MM.1S (cell line): ENCODE measurements at places on chromosomes 4 and X.
A peak's percentile ranks its signal among the peaks of the same experiment; 100 is the strongest.

- no peak for DNase-seq
Observed at GRCh38 chr4:37973441-37973840, 13.2 kb downstream of the PTTG2 start.

DNA sequence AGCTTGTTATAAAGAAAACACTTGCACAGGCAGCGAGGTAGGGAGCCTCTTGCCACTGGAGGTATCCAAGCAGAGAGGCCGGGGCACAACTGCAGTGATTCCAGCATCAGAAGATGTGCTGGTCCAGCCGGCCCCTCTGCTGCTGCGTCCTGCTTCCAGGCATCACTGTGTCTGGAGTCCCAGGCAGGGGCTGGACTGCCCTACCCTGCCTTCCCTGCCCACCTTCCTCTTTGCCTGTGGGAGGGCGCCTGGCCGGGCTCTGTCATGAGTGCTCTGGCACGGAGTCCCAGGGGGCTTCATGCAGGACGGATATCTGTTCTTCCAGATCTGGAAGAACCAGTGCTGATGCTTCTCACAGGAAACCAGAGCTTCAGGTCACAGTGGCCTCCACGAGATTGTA is 187.6 kb upstream of the PSAPL1 start:
- DNase-seq, result no peak

DNA sequence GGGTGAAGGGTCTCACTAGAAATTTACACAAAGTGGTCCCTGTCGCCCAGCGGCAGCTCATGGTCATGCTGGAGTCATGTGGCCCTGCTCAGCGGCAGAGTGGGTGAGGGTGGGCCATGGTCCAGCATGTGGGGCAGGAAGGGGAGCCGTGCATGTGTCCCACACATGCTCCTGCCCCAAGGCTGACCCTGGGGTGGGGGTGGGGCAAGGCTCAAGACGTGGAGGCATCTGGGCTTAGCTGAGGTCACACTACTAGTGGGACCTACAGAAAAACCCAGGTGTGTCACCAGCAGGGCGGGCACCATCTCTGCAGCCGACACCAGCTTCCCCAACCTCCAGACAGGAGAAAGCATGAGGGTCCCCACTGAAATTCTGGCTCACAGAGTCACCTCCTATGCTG is 42.4 kb downstream of the EVC start:
- DNase-seq, result no peak

DNA sequence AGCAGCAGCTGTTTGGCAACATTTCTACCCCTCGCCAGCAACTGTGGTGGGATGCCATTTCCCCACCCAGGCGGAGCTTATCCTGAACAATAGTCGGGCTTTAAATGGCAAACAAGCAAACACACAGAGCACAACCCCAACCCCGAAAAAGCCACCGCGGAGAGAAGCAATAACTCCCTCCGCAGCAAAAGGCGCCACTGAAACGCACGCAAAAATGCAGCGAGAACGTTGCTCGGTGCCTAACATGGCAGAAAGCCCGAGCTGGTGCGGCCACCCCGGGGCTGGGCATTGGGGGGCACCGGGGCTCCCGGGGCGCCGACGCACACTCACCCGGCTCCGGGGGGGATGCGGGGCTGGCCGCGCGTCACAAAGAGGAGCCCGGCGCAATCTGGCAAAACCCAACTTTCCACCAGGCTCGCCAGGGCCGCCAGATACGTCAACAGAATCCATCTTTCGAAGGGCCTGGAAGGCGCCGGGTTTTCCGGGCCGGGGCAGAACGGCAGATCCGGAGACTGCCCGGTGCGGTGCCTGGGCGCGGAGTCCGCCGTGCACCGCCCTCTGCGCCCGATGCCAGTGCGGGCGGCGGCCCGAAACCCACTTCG is 818 bp downstream of the RAI2 start:
- DNase-seq, result no peak

- DNase-seq, result no peak
Observed at GRCh38 chr4:26741491-26741871, 119.2 kb upstream of the STIM2 start.

DNA sequence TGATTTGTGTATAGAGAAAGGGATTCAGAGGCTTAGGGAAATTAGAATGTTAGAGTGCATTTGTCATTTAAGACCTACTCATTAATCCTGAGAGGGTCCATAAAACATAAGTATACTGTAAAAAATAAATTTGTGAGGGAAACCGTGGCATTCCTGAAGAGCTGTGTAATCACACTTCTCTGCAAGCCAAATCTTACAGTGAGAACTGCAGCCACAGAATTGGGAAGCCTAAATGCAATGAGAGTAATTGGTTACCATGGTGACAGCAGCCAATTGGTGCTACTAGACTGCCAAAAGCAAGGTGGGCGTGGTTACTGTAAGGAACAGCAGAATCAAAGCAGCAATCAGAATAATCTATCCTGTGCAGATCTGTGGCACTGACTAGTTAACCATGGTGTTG is 345.2 kb upstream of the GRID2 start:
- DNase-seq, result no peak

DNA sequence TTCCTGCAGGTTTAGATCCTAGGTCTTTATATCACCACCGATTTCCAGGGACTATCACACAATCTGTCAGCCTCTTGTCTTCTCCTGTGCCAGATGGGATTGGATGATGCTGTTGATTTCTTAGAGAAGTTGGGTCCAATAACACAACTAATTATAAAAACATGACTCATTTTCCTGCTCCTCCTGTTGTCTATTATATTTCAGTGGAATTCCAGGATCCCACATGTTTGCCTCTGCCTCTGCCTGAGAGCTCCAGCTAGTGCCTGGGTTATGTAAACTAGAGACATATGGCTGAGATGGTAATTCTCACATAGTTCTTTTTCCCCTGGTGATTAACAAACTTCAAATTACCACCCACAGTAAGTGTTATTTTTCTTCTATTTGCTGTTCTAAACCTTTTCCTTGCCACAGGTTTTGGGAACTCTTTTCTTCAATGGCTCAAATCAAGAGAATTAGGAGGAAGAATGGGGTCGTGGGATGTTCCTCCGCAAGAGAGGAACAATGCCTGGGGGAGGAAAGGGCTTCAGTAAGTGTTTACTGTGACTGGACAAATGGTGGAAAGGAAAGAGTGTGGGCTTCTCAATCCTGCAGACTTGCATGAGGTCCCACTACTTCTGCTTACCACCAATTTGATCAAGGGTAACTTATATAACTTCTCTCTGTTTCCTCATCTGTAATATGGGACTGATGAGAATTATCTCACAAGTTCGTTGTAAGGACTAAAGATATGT is 3.4 kb upstream of the HOPX start:
- DNase-seq, result no peak

DNA sequence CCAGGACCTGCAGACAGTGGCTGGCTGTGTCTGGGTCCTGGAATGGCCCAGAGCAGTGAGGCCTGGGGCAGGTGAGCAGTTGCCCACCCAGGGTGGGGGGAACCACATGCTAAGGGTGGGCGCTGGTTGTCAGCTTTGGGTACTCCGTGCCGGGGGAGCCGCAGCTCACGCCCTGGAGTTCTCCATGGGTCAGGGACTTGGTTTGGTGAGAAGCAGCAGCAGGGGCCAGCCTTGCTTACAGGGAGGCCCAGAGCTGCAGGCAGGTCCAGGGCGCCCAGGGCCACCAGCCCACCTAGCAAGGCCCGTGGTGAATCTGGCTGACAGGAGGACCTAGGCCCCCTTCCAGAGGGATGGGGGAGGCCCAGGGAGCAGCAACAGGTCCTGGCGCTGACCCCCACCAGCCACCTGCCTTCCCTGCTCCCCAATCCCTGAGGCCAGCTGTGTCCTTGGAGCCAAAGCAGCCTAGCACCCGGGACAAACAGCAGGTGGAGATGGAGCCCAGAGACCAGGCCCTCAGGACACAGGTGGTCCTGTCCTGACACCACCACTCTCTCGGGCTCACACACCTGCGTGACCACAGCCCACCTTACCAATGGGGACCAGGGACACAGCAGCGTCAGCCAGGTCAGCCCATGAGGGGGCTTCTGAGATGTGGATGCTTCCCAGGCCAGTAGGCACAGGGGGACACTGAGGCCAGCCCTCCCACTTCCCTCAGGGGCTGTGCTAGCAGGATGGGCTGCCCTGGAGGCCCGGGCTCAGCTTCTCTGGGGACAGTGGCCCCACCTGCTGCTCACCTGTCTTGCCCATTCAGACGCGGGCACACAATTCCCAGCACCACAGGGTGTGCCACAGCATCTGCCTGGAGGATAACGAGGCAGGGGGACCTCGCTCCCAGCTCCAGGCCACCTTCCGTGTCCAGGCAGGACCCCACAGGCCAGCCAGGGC is 3.5 kb downstream of the MXD4 start:
- DNase-seq, result no peak

DNA sequence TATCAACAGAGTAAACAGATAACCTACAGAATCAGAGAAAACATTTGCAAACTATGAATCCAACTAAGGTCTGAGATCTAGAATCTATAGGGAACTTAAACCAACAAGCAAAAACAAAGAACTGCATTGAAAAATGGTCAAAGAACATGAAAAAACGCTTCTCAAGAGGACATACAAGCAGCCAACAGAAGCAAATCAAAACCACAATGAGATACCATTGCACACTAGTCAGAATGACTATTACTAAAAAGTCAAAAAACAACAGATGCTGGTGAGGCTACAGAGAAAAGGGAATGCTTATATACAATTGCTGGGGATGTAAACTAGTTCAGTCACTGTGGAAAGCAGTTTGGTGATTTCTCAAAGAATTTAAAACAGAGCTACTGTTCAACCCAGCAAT is 255.7 kb downstream of the TMEM47 start:
- no peak for DNase-seq

DNA sequence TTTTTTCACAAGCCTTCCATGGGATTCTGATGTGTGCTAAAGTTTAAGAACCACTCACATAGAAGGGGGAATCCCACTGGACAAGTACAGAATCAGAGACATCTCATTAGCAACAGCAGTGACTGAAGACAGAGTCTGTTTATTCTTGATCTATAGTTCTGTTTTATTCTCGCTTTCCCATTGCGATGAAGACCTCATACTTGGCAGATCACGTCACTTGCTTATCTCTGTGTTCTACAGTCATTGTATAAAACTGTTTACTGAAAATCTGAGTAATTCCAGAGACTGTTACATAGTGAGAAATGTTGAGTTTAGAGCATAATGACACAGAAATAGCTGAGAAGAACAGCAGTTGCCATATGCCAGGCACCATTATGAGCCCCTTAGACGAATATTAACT is 185.5 kb downstream of the PTTG2 start:
- no peak for DNase-seq

- no peak for DNase-seq
Observed at GRCh38 chrX:40933706-40934425, 151.4 kb upstream of the USP9X start.

- no peak for DNase-seq
Observed at GRCh38 chrX:7190157-7190556, 42.2 kb upstream of the PUDP start.

DNA sequence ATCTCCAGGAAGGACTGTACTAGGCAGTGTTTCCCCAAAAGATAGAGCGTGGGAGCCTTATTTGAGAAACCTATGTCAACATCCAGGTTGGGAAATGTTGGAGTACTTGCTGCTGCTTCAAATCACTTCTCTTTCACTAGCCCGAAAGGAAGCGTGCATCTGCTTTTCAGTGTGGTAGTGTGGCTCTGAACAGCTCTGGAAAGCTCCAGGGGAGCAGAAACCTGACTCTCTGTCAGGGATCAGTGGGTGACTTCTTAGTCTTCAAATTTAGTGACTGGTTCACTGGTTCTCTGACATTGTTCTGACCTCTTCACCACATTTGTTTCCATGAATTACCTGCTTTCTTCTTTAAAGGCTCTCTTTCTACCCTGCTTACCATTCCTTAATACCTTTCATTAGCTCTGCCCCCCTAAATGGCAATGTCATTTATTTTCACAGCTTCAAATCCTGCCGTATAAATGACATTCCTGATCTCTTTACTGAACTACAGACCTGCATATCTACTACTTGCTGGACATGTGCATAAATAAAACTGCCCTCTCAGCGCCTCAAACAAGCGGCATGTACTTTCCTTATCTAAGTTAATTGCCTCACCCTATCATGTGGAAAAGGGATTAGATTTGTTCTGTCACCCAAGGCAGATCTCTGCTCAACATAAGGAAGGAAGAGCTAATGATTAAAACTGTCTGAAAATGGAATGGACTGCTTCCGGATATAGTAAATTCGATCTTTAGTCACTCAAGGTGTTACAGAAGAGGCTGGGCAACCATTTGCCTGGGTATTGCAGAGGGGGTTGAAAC is 37.0 kb downstream of the DLG3 start:
- DNase-seq, result no peak

DNA sequence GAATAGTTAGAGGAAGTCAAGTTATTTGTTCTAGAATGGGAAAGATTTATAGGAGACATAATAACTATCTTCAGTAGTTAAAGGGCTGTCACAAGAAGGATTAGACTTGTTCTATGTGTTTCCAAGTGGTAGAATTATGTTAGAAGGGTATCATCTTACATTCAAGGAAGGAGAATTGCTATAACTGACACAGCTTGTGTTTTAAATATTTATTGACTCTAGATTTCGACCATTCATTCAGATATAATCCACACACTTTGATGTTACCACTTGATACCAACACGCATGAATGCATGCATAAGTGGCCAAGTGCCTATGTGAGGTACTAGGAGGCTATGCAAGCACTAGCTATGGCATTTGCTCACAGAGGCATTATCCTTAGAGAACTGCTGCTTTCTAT is 122.7 kb downstream of the CCNB3 start:
- no peak for DNase-seq

DNA sequence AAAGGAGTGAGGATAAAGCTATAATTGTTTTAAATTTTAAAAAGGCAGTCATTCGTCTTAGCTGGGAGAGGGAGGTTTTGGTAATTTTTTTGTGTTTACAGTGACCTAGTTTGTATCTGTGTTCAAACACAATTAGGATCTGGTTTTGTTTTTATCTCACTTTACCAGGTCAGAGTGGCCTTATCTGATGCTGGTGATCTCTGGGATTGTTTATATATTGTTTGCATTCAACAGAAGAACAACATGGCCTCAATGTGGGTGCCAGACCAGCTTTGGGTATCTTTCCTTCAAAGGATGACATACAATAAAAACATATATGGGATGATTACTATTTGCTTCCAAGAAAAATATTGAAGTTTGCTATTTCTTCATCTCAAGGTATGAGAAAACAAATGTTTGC is 272.2 kb upstream of the UGT8 start:
- no peak for DNase-seq

DNA sequence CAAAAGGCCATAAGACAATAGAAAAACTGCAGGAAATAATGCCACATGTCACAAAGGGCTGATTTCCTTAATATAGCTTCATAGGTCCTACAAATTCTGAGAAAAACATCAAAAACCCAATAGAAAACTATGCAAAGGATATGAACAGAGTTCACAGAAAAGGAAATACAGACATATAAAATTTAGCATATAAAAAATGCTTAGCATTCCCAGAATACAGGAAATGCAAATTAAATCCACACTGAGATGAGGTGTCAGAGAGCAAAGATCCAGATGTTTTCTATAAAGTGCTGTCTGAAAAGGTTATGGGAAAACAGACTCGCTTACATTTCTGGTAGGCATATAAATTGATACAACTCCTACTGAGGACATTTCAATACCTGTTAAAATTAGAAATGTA is 33.8 kb downstream of the TXK start:
- DNase-seq, result no peak

- DNase-seq, result no peak
Observed at GRCh38 chrX:133985967-133986683, 731 bp upstream of the GPC3 start.

- DNase-seq, result peak; percentile 66
Observed at GRCh38 chrX:19904778-19905367, 17.5 kb upstream of the SH3KBP1 start.

- no peak for DNase-seq
Observed at GRCh38 chr4:116088771-116089170, 975.4 kb upstream of the NDST4 start.
